ENCODE measurements at places on chromosomes 4 and X.

DNA sequence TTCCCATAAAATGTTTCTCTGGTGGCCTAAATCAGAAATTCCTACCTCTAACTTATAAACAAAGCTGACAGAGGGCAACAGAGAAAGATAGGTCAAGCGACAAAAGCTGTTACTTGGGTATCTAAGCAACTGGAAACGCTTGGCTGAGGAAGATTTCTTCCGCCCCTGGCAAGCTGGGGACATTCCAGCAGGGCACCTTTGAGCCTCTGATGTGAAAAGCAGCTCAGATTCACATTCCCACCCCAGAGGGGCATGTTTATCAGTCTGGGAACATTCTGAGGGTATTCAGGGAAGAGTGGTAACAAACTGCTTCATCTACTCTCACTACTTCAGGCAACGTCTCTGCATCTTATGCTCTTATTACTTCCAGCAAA is 3.5 kb upstream of the CDS1 start:
- no peak for DNase-seq

DNA sequence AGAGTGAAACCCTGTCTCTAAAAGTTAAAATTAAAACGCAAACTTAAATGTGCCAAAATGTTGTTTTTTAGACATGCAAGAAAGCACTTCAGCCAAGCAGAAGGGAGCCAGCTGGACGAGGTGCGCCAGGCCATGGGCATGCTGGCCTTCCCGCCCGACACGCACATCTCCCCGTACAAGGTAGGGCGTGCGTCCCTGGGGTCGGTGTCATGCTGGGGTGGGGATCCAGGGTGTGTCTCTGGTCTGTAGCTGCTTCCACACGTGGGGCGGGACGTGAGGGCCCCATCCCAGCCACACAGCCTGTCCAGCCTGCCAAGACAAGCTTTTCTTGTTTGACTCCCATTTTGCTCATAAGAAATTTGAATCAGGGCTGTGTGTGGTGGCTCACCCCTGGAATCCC is 14.3 kb upstream of the UVSSA start:
- no peak for DNase-seq

DNA sequence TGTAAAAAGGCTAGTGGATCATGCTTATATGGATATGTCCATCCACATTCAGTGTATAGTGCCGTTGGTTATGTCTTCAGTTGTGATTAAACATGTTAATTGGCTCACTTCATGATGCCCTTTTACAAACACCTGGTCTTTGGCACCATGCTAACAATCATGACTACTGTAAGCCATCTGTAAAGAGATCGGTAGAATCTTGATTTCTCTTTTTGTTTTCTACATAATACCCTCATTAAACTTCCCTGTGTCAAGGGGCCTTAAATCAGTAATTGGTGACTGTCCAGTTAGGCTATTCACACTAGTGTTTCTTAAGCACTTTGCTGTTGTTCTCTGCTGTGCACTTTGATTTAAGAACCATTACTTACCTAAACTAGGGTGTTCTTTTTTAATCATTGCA is 475.2 kb downstream of the RPA4 start:
- DNase-seq: no peak

- no peak for DNase-seq
Observed at GRCh38 chr4:76487621-76488020, 52.6 kb downstream of the SHROOM3 start.

GRCh38 chrX:54894159-54894558 is 26.5 kb upstream of the TRO start:
- no peak for DNase-seq

GRCh38 chr4:185564349-185564748 is 29.0 kb upstream of the PDLIM3 start:
- no peak for DNase-seq

DNA sequence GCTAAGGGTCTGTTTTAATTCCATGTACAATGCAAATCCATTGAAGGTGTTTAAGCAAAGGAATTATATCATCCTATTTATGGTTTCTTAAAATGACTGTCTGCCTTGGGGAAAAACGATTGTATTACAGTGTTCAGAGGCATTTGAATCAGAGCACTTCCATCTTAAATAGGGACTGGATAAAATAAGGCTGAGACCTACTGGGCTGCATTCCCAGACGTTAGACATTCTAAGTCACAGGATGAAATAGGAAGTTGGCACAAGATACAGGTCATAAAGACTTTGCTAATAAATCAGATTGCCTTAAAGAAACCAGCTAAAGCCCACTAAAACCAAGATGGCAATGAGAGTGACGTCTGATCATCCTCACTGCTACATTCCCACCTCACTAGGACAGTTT is 1167.2 kb upstream of the PABPC4L start:
- DNase-seq: no peak

DNA sequence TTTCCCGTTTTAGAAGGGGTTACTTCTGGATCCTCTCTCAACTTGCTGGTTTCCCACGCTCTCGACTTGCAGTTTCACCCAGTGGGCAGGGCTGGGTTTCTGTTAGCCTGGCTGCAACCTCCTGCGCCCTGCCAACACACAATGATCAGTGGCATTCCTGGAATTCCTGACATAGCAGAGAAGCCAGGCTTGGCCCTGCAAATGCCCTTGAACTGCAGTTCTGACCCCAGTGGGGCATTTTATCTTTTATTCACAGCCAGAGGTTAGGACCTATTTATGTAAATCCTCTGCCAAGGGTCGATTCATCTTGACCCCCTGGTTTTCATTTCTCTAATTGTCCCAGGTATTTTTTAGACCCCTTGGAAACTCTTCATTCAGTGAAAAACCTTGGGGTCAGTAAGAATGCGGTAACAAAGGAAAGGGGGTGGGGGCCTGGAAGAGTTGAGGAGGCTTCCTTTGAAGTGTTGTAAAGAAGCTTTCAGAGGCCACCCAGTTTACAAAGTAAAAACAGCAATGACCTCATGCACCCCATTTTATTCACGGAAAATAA is 217.6 kb downstream of the ZNF674 start:
- peak; percentile 68 for DNase-seq

- no peak for DNase-seq
Observed at GRCh38 chr4:184950117-184950830, 68.0 kb upstream of the HELT start.

- DNase-seq: no peak
Observed at GRCh38 chr4:31896349-31896748, 1176.2 kb downstream of the PCDH7 start.

Measured in PC-9 (cell line).